ENCODE measurements at places on chromosomes 6 and 20.
A peak's percentile ranks its signal among the peaks of the same experiment; 100 is the strongest.

- DNase-seq, result no peak
Measured at GRCh38 chr20:10602221-10602871, 71.5 kb downstream of the JAG1 start.

DNA sequence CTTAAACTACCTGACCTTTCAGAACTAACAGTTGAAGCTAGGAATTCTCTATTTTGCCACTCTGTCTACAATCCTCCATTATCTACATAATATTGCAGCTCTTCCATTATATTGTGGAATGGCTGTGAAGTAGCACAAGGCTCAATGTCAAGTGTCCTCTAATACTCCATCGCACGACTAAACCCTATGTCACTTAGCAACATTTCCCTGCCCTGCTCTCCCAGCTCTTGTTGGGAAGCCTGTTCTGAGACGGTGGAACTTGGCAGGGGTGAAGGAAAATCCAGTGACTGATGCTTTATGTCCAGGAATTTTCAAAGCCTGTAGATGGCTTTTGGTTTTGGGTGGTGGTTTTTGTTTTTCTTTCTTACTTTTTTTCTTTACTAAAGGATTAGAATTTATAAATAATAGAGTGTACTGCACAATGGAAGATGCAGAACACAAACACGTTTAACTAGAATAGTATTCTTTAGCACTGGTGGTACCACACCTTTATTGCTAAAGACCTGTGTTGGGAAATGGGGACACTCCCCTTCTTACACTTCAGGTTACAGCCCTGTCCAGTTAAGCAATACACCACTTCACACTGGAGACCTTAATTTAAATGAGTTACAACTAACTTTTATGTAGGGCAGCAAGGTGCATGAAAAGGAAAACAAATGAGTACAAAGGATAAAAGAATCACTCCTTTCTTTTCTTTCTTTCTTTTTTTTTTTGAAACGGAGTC lies 20.7 kb upstream of the AMD1 start:
- DNase-seq, result no peak

GRCh38 chr20:64011366-64011779 lies 24.6 kb upstream of the C20orf204 start:
- no peak for DNase-seq

GRCh38 chr20:1094751-1095150 lies 23.7 kb upstream of the PSMF1 start:
- DNase-seq, result no peak

DNA sequence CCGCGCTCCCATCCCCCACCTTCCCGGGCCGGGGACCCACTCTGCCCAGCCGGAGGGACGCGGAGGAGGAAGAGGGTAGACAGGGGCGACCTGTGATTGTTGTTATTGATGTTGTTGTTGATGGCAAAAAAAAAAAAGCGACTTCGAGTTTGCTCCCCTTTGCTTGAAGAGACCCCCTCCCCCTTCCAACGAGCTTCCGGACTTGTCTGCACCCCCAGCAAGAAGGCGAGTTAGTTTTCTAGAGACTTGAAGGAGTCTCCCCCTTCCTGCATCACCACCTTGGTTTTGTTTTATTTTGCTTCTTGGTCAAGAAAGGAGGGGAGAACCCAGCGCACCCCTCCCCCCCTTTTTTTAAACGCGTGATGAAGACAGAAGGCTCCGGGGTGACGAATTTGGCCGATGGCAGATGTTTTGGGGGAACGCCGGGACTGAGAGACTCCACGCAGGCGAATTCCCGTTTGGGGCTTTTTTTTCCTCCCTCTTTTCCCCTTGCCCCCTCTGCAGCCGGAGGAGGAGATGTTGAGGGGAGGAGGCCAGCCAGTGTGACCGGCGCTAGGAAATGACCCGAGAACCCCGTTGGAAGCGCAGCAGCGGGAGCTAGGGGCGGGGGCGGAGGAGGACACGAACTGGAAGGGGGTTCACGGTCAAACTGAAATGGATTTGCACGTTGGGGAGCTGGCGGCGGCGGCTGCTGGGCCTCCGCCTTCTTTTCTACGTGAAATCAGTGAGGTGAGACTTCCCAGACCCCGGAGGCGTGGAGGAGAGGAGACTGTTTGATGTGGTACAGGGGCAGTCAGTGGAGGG lies 2.8 kb downstream of the SOX4 start:
- no peak for DNase-seq

GRCh38 chr20:19670829-19671228 lies 87.2 kb upstream of the RIN2 start:
- no peak for DNase-seq

GRCh38 chr20:61252601-61253263 lies 671 bp downstream of the CDH4 start:
- peak; percentile 11 for DNase-seq

GRCh38 chr6:24430086-24430485 lies 27.4 kb downstream of the MRS2 start:
- DNase-seq, result no peak

GRCh38 chr20:22686097-22686496 lies 101.7 kb upstream of the FOXA2 start:
- peak; percentile 31 for DNase-seq

- peak; percentile 39 for DNase-seq
Measured at GRCh38 chr20:1469925-1470571, 3.4 kb upstream of the NSFL1C start.

- DNase-seq, result peak; percentile 39
Measured at GRCh38 chr6:134373282-134373922, 55.5 kb upstream of the SGK1 start.

- DNase-seq, result no peak
Measured at GRCh38 chr6:168778201-168778600, 337.2 kb downstream of the SMOC2 start.
